ENCODE measurements at places on chromosomes 11 and 22. TPM values are rescaled to one million over a fixed set of nuclear protein-coding genes. Genes with fewer than 3 reads are reported as not detected.

DNA sequence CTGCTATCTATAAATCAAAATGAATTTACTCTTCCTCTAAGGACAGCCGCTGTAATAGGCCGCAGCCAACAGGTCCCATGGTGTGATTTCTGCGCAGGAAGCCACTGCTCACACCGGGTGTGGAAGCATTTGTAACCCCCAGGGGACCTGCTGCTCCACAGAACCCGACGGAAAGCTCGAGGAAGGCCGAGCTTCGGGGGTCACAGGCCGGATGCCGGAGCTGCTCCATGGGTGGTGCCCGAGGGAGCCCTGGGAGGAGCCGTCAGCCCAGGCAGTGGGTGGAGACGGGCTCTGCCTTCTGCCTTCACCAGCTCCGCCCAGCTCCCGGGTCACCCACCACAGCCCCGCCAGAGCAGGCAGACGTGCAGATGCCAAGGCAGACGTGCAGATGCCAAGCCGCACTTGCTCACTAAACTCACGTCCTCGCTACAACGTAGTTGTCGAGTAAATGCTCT, 63.5 kb downstream of the BRD1 start:
- no peak overlapping the region for H3K27ac ChIP-seq
- peaks cover 20% of the 10 kb centered on the region for H3K4me1 ChIP-seq
- H3K27me3 ChIP-seq = peaks cover 1% of the 10 kb centered on the region
- H3K4me3 ChIP-seq = no peak overlapping the region
- H3K36me3 ChIP-seq = peaks cover 2% of the 10 kb centered on the region

GRCh38 chr11:13972043-13972910, 9.8 kb downstream of the SPON1 start:
- no peaks in the 10 kb centered on the region for H3K36me3 ChIP-seq
- peaks cover 11% of the 10 kb centered on the region for H3K27me3 ChIP-seq
- no peak overlapping the region for H3K4me3 ChIP-seq

GRCh38 chr11:35066783-35067423, 72.1 kb upstream of the CD44 start:
- H3K36me3 ChIP-seq = peaks cover 48% of the 10 kb centered on the region
- peak; percentile 51 for DNase-seq
- H3K4me3 ChIP-seq = peak overlapping the region; percentile 3
- H3K4me1 ChIP-seq = peaks cover 41% of the 10 kb centered on the region
- H3K27ac ChIP-seq = peak overlapping the region; percentile 83

The ELP4 gene
- total RNA-seq = 22.9 TPM

The BBOX1 gene
- total RNA-seq = not detected

The DLG2 gene
- total RNA-seq = 1.1 TPM

The OR11H1 gene
- not detected for total RNA-seq
